ENCODE measurements at places on chromosomes 7 and 10. TPM values are rescaled to one million over a fixed set of nuclear protein-coding genes. Genes with fewer than 3 reads are reported as not detected.
A peak's percentile ranks its signal among the peaks of the same experiment; 100 is the strongest.

IFIT3 gene
- 6.1 TPM for total RNA-seq

RTKN2 gene
- total RNA-seq: 3.7 TPM

SYCE1 gene
- not detected for total RNA-seq

SLC18A3 gene
- not detected for total RNA-seq

AS3MT gene
- total RNA-seq: not detected

C10orf67 gene
- 0.18 TPM for total RNA-seq

PLAU gene
- 0.21 TPM for total RNA-seq

GPR37 gene
- 9.7 TPM for total RNA-seq

MKX gene
- not detected for total RNA-seq

NUTM2B gene
- total RNA-seq: 0.63 TPM

SPDYE5 gene
- not detected for total RNA-seq

CAMK1D gene
- total RNA-seq: 0.15 TPM

ARHGAP22 gene
- 0.10 TPM for total RNA-seq

LRRC17 gene
- total RNA-seq: not detected

PIP gene
- total RNA-seq: not detected

DKK1 gene
- 28.5 TPM for total RNA-seq

GPR26 gene
- not detected for total RNA-seq

DNA sequence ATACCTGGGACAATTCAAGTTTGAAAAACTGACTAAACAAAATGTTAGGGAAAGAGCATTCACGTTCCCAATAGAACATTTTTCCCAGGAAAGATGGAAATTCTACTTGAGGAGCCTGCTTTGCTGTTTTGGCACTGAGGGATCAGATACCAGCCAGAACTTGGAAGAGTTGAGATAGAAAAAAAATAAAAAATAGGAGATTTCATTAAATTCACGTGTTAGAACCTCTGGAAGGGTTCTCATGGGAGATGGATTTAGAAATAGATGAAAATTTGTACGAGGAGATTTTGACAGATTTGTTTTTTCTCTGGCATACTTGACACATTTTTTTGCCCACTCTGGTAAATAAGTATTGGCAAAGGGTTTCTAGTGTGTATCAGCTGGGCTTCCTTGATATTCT lies 63.7 kb downstream of the CELF2 start:
- DNase-seq: no peak

DNA sequence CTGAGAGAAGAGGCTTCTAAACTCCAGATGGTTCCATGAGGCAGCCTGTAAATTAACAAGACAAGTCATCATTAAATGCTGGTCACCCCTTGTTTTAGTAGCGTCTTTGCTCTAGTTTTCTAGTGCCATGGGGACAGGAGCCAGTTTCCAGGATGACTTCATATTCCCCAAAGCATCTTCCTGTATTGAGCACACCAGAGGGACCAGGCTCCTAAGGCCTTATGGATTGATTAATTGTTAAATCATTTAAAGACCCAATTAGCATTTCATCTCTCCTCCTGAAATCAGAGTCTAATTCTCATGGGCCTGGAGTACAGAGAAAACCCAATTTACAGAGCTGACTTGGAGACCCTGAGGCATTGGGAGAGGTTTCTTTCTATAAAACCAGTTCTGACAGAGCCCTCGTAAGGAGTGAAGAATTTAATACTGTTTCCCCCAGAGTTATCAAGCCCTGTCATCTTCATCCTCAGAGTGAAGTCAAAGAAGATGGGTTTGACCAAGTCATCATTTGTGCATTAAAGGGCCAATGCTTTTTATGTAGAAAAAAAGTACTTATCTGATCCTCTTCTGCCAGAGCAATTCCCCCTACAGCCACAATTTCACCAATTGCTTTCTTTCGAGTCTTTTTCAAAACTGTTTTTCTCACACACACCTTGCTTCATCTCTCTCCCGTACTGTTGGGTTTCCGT lies 678.7 kb downstream of the SDK1 start:
- DNase-seq: no peak

GRCh38 chr10:27019827-27020226 lies 80.5 kb downstream of the ANKRD26 start:
- DNase-seq: no peak

- no peak for DNase-seq
These were observed 42.2 kb upstream of the SLC29A3 start for GRCh38 chr10:71276873-71277272.

- no peak for DNase-seq
These were observed 535 bp downstream of the ASAH2B start for GRCh38 chr10:50740293-50740648.

DNA sequence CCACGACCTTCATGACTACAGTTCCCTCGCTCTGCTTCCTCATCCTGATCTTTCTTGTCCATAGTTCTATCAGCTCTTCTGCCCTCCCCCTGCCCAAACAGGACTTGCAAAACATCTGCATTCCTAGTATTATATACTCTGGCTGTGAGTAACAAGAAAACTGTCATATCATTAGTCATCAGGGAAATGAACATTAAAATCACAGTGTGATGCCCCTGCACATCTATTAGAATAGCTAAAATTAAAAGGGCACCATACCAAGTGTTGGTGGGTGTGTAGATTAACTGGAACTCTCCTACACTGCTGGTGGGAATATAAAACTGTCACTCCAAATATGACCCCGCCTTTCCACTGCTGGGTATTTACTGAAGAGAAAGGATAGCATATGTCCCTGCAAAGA lies 141.8 kb downstream of the C7orf25 start:
- DNase-seq: no peak

DNA sequence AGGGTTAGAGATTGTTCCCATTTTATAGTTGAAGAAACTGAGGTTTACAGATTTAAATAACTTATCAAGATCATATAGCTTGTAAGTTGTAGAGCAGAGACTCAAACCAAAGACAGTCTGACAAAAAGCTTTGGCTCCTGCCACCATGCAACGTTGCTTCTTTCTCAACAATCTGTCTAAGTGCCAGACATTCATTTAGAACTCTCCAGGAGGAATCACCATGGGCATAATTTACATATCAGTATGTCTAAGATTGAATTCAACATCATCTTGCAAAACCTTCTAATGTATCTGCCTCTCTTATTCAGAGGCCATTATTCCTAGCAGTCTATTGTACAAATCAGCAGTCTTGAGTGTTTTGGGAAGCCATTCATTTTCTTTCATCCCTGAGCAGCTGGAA lies 163.5 kb upstream of the PLXDC2 start:
- no peak for DNase-seq

GRCh38 chr7:123259759-123260158 lies 60.0 kb upstream of the SLC13A1 start:
- no peak for DNase-seq

GRCh38 chr10:79941146-79941545 lies 7.8 kb downstream of the SFTPD start:
- DNase-seq: no peak

DNA sequence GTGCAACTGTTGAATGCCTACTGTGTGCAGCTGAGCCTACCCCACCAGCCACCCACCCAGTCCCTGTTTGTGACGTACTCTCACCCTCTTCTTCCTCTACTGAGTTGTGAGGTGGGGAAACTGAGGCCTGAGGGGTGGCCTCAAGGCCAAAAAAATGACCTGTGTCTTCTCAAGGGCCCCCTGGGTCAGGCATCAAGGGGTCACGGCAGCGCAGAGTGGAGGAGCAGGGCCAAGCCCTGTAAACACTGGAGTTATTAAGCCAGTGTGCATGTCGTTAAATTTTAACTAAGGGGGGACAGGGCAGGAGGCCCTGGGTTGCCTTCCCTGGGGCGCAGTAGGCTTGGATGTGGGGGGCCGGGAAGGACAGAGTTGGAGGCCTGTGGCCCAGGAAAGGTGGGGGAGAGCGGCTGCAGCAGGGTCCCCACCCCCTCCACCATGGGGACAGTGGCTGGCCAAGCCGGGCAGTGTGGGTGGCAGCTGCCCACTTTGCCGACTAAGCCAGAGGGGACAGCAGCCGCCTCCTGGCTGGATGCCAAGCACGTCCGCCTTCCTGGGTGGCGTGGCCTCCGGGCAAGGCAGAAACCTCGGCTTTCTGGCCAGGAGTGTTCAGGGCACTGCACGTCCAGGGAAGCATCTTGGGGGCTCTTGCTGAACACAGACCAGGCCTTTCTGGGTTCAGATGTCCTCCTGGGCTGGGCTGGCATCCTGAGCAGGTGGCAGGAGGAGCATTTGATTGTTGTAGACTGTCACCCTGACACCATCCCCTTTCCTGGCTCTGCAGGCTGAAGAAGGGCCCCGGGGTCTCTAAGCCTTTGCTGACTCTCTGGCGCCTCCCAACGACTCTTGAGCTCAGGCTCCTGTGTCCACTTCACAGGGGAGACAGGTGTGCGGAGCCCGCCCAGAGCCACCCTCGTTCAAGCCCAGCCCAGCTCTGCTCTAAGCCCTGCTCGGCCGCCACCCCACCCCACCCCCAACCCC lies 1.9 kb downstream of the SLC29A4 start:
- DNase-seq: peak; percentile 94

DNA sequence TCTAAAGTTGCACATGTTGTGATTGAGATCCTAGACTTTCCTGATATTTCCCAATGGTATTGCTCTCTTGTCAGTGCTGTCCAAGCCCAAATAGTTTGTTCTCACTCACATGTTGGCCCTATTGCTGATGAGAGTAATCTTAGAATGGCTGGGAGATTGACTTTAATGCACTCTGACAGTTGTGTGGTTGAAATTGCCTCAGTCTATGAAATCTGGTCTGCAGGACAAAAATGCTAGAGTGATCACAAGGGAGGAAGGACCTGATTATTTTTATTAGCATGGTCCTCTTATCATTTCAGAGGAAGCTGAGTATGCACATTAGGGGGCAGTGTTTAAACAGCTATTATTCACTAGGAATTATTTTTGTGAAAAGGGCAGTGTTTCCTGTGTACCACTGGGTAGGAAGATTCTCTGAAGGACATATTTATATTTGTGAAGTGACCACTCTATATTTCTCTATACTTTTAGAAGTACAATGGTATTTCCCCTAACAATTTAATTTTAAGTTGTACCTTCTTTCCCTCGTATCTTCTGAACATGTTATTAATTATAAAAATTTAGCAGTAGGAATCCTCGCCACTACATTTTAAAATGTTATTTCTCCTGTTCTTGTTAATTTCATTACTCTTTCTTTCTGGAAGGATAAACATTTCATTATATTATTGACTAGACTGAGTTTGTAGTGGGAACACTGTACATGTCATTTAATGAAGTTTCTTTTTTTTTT lies 64.4 kb downstream of the SUGCT start:
- peak; percentile 29 for DNase-seq

- DNase-seq: no peak
These were observed 24.4 kb upstream of the ARHGAP12 start for GRCh38 chr10:31953080-31953479.

DNA sequence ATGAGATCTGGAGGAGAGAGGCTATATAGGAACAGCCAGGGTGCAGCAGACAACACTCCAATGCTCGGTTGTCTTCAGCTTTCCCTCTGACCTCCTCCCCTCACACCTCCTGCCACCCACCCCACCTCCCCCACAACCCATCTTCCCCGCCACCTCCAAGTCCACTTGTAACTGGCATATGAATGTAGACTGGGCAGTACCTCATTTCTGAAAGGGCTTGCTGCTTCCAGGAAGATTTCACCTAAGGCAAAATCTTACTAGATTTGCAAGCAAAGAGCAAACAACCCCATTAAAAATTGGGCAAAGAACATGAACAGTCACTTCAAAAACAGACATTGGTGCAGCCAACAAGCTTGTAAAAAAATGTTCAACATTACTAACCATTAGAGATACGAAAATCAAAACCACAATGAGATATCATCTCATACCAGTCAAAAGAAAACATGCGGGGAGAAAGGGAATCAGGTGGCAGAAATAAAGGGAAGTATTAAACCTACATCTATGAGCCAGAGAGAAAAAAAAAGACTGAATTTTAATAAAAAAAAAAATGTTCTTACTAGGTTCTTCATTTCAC lies 164.6 kb upstream of the C1GALT1 start:
- DNase-seq: peak; percentile 45

DNA sequence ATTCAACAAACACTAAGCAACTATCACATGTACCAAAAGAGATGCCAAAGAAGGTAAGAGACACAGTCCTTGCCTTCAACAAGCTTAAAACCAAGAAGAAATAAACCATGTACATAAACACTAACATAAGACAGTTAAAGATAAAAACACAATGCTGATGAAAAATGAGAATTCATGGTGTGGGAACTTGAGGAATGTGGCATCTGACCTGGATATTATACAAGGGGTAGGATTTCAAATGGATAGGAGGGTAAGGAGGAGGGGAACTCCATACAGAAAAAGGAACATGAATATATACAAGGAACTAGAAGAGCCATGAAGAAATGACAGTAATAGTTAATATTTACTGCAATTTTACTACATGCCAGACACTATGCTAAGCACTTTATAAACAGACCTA lies 11.0 kb downstream of the HIBADH start:
- no peak for DNase-seq

GRCh38 chr7:94422827-94423460 lies 28.2 kb downstream of the COL1A2 start:
- no peak for DNase-seq

- DNase-seq: no peak
These were observed 389.4 kb downstream of the KCNMA1 start for GRCh38 chr10:77248104-77248790.

GRCh38 chr7:111159426-111159825 lies 68.5 kb downstream of the LRRN3 start:
- DNase-seq: no peak

DNA sequence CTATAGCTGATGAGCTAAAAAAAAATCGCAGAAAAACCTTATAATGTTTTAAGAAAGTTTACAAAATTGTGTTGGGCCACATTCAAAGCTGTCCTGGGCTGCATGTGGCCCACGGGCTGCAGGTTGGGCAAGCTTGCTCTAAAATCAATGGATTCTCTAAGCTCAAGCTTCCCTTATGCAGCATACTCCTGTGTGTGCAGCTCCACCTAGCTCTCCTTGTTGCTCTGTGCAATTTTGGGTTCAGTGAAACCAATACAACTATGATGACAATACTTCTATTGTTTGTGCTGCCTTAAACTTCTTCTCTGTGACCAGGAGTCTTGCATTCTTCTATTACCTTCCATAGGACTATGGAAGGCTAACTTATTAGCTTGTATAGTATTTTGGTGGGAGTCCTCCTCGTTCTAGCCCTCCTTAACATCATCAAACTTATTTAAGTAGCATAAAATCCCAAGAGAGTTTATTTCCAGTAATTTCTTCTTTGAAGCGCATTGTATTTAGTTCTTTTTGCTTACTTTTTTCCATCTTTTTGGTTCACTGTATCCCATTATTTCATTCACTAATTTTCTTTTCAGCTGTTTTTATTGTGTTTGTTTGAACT lies 170.9 kb upstream of the SMIM30 start:
- DNase-seq: peak; percentile 75

GRCh38 chr10:43287056-43288007 lies 20.5 kb upstream of the RASGEF1A start:
- DNase-seq: peak; percentile 89
